ENCODE measurements at places on chromosomes 2 and 18.
A peak's percentile ranks its signal among the peaks of the same experiment; 100 is the strongest.

GRCh38 chr18:80157708-80158343 is 48.8 kb downstream of the ADNP2 start:
- DNase-seq = no peak

DNA sequence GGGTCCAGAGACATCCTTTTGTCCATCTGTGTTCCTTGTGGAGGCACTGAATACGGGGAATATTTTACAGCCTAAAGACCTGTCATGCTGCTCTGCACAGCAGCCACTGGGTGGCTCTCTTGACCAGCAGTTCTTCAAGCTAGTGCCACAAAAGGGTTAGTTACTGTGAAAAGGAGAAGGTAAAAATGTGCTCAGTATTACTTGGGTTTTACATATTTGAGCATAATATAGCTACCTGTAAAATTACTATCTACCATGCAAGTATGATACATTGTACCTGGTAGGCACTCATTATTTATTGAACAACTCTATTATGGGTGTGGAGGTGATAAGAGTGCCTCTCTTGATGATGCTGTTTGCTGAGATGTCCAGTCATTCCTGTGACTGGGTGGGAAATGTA is 23.6 kb downstream of the FZD5 start:
- DNase-seq = no peak

DNA sequence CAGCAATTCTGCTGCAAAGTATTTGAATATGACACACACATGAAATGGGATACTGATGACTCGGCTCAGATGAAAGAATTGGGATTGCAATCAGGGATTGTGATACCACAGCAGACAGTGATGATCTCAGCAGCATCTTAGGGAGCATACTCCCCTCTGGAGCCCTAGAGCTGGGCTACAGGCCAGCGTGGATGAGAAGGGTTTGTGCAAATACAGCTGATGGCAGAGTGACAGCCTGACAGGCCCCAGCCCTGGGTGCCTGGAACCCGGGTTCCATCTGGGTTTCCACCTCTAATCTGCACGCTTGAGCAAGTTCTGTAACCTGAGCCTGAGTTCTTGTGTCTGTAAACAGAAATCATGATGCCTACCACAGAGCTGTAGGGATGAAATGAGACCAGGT is 418.0 kb downstream of the LRATD1 start:
- DNase-seq = peak; percentile 87

DNA sequence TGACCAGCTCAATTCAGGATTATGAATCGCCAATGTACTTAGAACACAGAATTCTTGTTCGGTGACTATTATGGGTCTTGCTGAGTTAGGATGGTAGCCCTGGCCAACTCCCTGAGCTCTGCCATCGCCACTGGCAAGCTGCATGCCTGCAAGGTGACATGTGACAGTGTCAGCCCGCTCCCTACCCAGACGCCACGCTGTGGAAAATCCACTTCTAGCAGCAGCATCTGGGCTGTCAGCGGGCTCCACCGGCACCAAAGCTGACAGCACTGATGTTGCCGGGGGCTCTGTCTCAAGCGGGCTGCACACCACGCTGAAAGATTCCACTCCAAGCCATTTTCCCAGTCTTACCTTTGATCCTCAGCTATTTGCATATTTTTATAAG is 100.7 kb downstream of the MYT1L start:
- no peak for DNase-seq

DNA sequence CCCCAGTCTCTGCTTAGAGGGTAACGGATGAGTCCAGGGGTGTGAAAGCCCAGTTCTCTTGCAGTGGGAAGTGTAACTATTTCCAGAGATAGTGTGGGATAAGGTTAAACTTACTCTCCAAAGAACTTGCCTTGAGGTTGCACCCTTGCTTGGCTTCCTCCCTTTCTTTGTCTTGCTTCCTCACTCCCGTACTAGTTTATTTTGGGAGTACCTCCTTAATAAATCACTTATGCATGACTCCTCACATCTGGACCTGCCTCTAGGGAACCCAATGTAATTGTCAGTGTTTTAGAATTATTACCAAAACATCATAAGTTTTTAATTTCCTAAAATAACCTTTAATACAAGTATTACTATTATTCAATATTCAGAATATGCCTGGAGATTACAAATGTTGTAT is 35.2 kb downstream of the CPO start:
- DNase-seq = no peak

- no peak for DNase-seq
Observed at GRCh38 chr2:108240966-108241365, 1.2 kb downstream of the SULT1C3 start.

- DNase-seq = no peak
Observed at GRCh38 chr2:218858671-218859555, 692 bp upstream of the WNT6 start.

- DNase-seq = no peak
Observed at GRCh38 chr2:158774681-158775080, 20.4 kb upstream of the DAPL1 start.

- DNase-seq = no peak
Observed at GRCh38 chr2:230541934-230542380, 126.0 kb downstream of the SP100 start.

DNA sequence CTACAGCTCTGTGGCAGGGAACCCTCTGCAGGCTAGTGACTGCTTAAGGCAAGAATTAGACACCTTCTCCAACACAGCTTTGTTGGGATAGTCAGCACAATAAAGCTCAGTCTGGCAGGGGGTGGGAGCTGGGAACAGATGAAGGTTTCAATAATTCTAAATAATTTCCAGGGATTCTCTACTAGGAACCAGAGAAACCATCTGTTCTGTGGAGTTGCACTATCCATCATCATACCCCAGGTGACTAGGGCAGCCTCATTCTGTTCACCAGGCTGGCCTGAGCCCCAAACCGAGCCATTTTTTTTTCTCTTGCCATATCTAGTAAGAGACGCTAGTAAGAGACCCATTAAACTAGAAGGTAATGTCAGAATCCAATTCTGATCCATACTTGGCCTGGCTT is 35.8 kb upstream of the CYP26B1 start:
- no peak for DNase-seq

GRCh38 chr2:206886696-206887095 is 52.6 kb upstream of the CPO start:
- DNase-seq = no peak

GRCh38 chr2:66433695-66433944 is 1.3 kb upstream of the MEIS1 start:
- DNase-seq = no peak

DNA sequence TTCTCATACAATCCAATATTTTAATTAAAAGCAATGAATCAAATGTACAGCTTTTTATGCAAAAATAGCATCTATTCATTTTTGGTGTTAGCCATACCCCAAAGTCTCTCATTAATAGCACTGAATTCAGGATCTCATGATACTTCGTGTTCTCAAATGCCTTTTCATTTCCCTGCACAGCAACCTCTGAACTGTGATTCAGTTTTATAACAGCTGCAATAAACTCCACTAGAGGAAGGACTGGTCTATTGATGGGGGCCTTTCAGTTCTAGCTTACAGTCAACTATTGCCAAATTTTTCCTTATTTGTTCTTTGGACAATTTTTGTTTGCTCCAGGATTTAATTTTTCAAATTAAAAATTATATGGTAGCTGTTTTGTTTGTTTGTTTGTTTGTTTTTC is 4.8 kb upstream of the TMEM87B start:
- no peak for DNase-seq

DNA sequence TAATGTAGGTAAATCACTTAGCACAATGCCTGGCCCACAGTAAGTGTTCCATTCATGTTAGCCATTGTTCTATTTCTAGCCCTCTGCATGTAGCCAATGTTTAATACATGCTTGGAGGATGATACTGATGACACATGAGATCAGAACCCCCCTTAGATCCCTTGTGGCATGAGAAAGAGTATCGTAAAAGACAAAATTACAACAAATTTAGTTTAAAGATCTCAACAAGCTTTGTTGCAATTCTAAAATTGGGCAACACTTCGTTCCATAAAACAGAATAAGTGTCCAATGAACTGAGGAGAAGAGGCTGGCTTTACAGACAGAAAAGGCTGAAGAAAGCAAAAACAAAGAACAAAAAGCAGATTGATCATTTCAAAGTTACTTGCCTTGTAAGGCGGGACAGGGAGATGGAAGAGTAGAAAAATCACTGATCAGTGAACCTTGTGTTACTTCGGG is 148.7 kb upstream of the SLC1A4 start:
- no peak for DNase-seq

DNA sequence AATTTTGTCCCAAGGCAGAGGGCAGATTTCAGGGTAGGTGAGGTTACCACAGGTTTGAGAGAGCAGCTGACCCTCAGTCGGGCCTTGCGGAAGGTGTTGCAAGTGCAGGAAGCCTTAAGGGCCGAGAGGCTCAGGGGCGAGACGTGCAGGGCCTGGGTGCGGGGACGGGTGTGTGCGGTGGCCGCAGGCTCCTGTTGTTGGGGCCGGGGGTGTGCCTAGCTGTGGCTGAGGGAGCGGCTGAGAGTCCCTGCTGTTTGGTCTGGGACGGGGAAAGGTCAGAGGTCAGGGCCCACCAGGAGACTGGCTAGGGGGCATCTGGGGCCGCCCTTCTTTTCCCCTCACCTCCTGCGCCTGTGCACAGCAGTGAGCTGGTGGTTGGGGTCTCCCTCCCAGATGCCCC is 52.5 kb downstream of the NTSR2 start:
- DNase-seq = no peak

DNA sequence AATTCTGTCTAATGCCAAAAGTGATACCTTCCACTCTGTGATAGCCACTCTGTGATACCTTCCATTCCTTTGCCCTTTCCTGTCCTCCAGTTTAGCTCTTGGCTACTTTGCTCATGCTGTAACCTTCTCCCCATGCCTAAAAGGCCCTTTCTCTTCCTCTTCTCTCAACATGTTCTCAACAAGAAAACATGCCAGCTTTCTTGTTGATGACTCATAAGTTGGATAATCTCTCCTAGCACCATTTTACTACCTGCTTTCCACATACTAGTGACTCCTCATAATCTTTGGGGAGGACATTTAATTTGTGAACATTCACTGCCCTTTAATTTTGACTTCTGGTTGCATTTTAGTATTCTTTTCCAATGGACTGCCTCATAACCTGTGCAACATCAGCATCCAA is 55.9 kb upstream of the NT5C1B start:
- DNase-seq = no peak

DNA sequence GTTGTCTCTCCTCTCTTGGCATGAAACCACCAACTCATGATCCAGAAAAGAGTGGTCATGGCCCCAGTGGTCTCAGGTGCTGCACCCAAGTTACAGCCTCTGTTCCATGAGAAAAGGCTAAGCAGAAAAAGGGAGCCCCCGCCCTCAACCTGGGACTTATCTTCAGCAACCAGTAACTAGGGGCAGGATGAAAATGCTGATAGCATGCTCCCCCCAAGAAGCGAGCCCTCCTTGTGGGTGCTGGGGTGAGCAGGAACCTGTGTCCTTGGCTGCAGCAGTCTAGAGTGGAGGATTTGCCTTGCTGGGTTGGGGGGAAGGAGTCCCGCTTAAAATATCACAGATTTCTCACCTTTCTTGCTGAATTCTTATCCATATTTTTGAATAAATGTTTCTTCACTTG is 490.0 kb downstream of the SUCLG1 start:
- no peak for DNase-seq

DNA sequence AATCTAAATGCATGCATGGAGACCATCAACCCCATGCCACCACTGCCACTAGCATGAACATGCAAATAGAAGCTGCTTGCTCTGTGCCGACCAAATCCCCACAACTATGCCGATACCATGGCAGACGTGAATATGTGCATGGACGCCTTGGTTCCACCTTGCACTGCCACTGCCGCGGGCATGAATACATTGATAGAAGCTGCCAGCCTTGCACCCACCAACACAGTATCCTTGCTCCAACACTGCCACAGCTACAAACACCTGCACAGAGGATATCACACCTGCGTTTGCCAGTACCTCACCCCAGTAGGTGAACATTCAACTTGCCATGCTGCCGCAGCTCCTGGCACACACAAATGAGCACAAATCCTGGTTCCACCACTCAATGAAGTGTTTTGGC is 527.4 kb upstream of the REG3G start:
- no peak for DNase-seq

DNA sequence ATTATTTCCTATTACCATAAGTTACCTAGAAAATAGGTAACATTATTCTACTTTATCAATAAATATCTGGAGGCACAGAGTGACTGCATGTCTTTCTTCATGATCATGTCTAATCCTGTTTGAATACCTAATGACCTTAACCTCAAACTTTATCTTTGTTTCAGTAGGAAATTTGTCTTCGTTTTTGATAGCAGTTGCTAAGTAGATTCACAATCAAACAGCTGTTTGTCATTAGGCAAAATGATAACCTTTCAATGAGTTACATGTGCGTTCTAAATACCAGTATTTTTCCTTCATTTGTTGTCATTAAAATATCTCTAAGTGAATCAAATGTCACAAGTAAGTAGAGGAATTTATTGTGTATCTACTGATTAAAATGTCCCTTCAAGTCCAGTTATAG is 473.8 kb downstream of the NRXN1 start:
- DNase-seq = no peak

GRCh38 chr2:182606728-182607681 is 109.1 kb upstream of the DNAJC10 start:
- no peak for DNase-seq

DNA sequence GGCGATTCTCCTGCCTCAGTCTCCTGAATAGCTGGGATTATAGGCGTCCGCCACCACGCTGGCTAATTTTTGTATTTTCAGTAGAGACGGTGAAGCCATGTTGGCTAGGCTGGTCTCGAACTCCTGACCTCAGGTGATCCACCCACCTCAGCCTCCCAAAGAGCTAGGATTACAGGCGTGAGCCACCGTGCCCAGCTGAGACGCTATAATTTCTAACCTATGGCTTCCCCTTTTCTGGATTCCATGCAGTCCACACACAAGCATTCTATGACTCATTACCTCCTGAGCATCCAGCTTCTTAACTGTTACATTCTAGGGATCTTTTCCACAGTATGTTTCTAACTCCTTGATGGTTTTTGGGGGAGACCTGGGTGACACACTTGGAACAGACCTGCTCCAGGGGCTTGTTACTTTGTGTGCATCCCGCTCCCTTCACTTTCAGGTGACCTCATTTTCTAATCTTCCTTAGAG is 11.8 kb upstream of the KCMF1 start:
- no peak for DNase-seq

GRCh38 chr2:222318712-222319585 is 20.2 kb upstream of the PAX3 start:
- DNase-seq = no peak

GRCh38 chr18:2049986-2050385 is 521.3 kb downstream of the METTL4 start:
- no peak for DNase-seq

GRCh38 chr2:239368906-239369552 is 31.8 kb downstream of the HDAC4 start:
- no peak for DNase-seq

DNA sequence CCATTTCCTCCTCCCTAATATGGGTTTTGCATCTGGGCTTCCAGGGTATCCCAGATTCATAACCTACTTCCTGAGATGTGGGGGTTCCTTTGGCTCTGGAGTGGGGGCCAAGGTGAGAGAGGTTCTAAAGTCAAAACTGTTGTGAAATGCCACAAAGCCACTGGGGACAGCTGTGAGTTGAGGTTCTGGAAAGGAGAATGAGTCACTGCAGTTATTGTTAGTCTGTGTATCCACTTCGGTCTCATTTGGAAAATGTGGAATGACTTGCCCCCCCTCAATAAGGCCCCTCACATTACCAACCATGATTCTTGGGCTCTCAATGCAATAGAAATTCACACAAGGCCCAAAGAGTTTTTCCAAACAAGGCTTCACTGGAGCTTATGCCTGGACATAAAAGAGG is 51.1 kb upstream of the LGALSL start:
- DNase-seq = no peak

Data from NCI-H187 treated with DMSO at 0.1 percent for 48 hours (cell line).